K562 (cell line): ENCODE measurements at places on chromosomes 16 and 17.

GRCh38 chr17:14245002-14245401 is 8.3 kb upstream of the CDRT15 start:
- no peak for DNase-seq

- DNase-seq: no peak
Observed at GRCh38 chr17:19703106-19703827, 13.1 kb downstream of the SLC47A2 start.

DNA sequence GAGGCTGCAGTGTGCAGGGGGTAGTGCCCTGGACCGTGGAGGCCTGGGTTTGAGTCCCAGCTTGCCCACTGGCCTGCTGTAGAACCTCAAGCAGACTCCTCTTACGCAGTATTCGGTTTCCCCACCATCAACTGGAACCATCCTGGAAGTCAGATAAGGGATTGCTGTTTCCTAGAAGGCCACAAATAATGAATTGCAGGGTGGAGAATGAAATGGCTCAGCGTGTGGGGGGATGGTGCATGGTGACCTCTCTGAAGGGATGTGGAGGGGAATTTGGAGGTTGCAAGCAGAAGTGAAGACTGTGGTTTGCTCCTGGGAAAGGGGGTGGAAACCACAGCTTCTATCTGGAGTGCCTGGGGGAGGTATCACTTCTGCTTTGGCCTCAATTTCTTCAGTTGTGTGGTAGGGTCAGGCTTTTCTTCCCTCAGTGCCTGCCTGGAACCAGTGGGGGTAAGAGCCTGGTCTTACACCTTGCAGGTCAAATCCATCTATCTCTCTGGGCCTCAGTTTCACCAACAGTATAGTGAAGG is 1.7 kb downstream of the ADGRG5 start:
- no peak for DNase-seq

DNA sequence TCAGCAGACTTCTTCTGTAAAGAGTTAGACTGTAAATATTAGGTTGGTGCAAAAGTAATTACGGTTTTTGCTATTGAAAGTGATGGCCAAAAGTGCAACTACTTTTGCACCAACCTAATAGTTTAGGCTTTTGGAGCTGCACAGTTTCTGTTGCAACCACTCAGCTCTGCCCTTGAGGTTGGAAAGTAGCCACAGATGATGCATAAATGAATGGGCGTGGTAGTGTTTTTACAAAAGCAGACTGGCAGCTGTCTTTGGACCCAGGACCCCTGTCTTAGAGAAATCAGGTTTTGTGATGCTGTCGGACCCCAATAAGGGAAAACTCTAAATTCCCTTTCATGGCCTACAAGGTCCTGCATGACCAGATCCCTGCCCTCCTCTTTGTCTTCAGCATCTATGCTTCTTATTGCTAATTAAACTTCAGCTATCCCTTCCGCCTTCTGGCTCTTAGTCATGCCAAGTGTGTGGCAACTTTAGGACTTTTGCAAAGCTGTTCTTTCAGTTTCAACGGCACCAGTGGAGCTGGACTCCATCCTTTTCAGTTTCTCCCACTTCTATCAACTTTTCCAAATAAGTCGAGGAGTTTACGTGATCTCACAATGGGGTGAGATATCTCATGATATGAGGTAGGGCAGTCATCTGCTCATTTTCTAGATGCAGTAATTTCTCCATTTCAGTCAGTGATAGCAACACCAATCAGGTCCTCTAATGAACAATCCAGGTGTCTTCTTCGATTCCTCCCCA is 232.3 kb downstream of the XYLT1 start:
- no peak for DNase-seq

DNA sequence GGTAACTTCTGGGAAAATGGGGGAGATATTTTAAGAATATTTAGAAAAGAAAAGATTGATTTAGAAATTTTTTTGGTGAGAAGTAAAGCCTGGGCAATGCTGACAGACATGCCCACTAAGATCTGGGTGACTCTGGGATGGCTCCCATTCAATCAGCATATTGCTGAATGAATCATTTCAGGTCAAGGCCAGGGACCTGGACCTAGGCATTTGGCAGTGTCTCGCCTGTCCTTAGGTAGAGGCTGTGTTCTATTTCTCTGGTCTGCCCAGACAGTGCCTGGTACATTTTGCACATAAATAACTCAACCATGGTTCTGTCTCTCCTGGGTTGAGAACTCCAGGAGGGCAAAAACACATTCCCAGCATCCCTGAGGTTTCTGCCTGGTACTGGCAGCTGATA is 39.9 kb downstream of the SMPD3 start:
- no peak for DNase-seq

DNA sequence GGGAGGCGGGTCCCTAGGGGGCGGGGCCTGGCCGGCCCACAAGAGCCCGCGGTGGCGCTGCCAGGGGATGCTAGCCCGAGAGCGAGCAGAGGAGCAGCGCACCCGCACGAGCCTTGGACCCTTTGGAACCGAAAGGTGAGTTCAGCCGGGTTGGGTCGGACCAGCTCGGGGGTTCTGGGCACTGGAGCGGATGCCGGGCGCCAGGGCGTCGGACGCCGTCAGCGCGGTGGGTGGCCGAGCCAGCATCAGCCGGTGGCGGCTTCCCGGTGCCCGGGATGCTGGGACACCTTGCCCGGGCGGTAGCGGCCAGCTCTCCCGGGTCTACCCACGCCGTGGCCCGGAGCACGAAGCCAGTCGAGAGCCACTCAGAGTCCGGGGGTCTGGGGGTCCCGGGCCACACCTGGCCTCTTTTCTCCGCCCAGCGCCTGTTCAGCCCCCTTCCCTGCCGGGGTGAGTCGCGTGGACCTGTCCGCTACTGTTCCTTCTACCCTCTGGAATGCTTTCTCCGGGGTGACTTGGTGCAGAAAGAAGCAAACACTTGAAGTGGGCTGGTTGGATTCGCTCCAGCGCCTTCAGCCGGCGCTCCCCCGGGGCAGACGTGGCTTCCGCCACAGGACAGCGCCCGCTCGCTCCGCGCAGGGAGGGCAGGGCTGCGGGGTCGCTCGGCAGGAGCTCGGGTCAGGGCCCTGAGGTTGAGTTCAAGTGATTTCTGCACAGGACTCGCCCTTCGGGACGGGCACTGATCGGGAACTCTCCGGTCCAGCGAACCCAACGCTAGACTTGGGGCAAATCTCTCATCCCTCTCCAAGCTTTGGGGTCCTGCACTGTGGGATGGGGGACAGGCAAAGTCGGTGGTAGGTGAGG is at the start of gene SCNN1G:
Gene SCNN1G (plus strand): TSS at position 67 of the 864 bp plus-strand sequence. CDS start 3,527 bp downstream, outside the sequence.
- no peak for DNase-seq

DNA sequence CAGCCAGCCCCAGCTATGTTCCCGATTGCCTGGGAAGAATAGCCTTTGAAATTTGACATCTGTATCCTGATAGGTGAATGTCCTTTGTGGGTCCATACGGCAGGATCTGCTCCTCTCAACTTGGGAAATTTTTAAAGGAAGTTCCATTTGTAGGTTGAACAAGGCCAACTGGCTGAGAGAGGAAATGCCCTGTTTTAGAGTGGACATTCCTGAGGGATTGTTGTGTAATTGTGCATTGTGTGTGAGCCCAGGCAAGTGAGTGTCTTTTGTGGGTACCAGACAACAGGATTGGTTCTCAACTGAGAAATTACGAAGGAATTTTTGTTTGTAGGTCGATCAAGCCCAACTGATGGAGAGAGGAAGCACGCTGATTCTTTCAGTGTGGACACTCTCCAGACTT is 2.6 kb upstream of the CPHXL2 start:
- no peak for DNase-seq

DNA sequence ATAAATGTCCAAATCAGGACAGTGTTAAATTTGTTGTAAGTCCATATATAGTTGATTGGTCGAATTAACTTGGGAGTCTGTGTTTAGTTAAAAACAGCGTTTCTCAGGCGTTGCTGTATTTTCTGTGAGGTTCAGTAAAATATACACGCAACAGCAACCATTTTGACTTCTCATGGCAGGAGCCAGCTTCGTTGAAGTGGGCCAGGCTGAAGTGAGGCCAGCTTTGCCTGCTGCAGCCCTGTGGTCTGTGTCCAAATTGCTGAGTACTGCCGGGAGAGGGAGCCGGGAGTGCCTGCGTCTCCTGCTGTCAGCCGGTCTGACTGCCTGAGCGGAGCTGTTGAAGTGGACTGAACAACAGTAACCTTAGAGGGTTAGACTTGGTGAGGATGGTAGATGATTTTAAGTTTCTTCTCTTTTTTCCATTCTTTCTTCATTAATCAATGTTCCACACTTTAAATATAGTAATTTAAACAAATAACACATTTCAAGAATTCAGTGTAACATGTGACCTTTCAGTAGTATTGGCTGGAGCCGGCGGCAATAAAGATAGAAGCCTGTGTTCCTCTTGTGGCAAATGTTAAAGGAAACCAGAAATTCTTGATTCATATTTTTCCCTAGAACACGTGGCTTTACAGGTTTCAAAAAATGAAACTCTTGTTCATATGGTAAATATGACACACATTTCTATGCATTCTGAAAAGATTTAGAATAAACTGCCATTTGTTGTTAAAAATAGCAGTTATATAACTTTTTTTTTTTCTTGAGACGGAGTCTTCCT is 37.0 kb upstream of the ZNF750 start:
- peak; percentile 81 for DNase-seq

DNA sequence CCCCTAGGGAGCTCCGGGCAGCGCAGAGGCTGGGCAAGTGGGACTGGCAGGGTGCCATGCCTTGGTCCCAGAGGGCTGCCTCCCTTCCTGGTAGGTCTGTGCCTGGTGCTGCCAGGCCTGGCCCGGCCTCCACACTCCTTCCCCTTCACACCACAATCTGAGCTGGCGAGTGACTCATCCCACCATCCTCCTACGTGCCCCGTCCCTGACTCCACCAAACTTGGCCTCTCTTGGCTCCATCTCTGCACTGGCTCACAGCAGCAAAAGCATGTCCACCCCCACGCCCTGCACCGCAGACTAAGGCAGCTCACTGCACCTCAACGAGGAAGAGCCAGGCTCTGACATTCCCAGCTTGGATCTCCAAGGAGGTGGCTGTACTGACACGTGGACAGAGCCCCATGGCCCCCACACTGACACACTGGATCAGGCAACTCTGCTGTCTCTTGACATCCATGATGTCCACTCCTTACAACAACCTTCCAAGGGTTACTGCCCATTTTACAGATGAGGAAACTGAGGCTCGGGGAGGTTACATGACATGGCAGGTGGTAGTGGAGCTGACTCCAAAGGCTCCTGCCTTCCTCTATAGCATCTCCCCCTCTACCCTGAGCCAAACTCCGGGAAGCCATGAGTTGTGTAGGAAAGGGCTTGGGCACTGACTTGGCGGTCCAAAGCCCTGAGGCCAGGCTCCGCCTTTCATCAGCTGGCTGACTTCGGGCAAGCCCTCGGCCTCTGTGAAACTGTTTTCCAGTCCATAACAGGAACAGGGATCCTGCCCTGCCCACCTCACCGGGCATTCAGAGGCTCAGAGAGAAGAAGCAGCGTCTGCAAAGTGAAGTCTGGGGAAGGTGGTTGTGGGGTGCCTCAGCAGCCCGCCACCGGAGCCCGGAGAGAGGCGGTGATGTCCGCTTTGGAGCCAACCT is 20.1 kb upstream of the KRT19 start:
- peak; percentile 69 for DNase-seq

DNA sequence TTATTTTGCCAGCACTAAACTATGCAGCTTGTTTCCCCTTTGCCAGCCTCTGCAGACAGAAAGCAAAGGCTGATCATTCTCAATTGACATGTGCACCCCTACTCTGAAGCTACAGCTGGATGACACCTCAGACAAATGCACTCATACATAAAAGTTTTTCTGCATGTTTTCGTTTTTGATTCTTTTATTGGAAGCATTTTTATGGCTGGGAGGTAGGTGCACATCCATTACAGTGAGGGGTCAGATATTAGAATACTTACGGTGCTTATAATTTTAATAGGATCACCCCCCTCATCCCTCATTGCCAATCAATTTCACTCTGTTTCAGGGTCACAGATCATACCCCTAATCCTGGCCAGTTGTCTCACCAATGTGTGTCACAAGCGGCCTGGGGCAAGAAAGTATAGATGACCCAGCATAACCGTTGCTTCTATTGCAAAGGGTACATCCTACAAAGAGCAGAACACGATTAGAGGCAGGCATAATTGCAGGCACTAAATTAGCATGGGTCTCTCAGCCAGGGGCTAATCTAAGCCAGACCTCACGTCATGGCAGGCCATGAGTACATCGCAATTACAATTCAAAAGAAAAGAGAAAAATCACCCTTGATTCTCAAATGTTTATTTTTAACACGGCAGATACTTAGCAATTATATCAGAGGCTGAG is 89.5 kb upstream of the SOX9 start:
- DNase-seq: no peak

DNA sequence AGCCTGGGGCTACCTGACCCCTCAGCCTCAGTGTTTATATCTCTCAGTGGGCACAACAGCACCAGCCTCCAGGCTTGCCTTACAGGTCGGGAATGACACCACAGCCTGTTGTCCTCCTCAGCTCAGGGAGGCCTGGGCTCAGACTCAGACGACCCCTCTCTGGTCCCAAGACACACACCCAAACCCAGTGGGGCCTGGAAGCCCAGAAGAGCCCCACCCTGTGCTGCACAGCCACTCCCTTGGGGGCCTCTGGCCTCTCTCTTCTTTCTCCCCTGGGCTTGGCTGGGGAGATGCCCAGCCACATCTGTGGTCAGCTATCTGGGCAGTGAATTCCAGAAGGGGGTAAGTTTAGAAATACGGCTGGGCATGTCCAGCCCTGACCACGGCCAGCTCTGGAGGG is 2.4 kb downstream of the NATD1 start:
- no peak for DNase-seq

DNA sequence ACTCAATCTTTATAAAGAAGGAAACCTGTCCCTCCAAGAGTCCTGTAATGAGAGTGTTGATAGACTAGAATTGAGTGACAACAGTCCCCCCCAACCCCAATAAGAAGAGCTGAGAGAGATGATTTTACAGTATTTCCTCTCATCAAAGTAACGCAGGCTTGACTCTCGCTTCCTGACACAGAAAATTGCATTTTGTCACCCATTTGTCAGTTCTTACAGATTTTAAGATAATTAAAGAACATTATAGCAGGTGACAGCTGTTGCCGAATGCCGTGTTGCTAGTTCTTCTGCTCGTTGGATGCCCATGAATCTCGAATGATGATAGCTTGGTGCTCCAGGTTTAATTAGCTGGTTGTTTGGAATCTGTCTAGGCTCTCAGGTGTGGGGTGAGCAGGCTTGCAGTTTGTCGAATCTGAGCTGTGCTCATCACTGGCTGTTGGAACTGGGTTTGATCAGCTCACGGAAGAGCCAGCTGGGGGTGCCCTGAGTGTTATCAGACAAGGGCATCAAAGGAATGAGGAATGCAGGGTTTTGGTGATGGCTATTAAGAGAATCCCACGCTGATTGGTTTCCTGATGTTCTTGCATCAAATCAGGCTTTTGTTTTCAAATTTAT is 84.8 kb upstream of the CPHXL start:
- DNase-seq: no peak

GRCh38 chr17:35900708-35901480 is 20.7 kb upstream of the CCL5 start:
- no peak for DNase-seq

- no peak for DNase-seq
Observed at GRCh38 chr17:79618383-79619067, 7.7 kb upstream of the RBFOX3 start.

- DNase-seq: no peak
Observed at GRCh38 chr17:10229181-10229580, 30.8 kb upstream of the GAS7 start.
